ENCODE measurements at places on chromosomes 16 and 17.

GRCh38 chr17:35002876-35003551, 22.7 kb downstream of the LIG3 start:
- DNase-seq: no peak

DNA sequence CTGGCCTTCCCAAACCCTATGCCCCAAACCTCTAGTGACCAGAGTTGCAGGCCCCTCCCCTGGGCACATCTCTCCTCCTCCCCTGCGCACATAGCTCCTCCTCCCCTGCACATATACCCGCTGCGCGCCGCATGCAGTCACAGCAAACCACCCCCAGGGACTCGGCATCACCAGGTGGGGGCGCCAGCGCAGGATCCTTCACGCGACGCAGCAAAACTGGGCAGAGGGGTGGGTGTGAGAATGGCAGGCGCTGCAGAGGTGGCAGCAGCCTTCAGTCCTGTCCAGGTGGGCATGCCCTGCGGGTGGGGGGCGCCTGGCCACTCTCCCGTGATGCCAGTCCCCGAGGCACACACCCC, 5.6 kb downstream of the CORO6 start:
- peak; percentile 89 for DNase-seq

- no peak for DNase-seq
Measured at GRCh38 chr16:78984887-78985464, 615.6 kb downstream of the MAF start.

DNA sequence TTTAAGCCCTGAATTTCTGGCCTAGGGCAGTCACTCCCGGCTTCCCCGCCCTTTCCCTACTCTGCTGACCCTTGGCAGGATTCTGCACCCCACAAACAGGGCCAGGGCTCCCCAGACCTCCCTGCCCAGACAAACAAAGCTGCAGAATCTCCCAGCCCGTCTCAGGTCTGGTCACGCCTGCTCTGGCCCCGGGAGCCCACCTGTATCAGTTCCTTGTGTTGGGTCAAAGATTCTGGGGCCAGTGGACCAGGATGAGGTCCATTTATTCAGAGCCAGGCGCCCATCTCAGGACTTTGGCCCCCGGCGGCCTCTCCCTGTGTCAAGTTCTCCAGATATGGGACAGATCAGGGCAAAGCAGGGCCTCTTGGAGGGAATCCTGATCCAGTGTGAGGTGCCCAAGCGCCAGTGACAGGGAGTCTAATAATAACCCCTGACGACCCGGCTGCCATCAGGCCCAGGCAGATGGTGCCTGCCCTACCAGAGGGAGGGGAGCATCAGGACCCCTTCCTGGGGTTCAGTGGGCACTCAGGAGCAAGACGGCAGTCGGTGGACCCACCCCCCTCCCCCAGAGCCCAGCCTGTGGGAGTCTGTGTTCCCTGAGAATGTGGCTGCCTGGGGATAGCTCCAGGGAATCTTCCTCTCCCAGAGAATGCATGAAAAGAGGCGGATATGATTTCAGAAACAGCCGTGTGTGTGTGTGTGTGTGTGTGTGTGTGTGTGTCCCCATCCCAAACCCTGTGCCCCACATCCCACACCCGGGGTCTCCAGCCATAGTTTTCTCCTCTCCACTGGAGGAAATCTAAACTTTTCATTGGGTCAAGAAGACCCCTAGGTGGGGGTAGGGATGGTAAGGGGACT, 1.3 kb downstream of the TTYH2 start:
- no peak for DNase-seq

Data from CD4-positive, alpha-beta T cell treated with Interferon alpha-2 for 1 hour (primary cell).